Coronary artery (tissue), 2 donors: ENCODE measurements at places on chromosomes 11 and 22.
A peak's percentile ranks its signal among the peaks of the same experiment; 100 is the strongest.

DNA sequence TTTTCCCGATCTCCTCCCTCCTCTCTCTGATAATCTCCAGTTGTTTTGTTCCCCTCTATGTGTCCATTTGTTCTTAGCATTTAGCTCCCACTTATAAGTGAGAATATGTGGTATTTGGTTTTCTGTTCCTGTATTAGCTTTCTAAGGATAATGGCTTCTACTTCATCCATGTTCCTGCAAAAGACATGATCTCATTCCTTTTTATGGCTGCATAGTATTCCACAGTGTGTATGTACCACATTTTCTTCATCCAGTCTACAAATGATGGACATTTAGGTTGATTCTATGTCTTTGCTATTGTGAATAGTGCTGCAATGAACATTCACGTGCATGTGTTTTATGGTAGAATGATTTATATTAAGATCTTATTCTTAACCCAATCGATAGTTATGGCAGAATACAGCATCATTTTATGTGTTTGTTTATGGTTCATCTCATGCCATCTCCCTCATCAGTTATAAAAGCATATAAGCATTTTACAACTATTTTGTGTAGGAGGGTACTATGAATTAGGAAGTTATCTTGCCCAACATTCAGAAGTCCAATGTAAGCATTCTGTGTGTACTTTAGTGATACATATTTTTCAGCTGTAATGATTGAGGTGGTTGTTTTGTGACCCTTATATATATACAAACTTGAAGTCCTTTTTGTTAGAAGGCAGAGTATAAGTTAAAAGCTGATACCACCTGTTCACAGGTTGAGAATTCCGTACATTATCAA is 3.2 kb downstream of the MS4A3 start:
- no peak for DNase-seq

DNA sequence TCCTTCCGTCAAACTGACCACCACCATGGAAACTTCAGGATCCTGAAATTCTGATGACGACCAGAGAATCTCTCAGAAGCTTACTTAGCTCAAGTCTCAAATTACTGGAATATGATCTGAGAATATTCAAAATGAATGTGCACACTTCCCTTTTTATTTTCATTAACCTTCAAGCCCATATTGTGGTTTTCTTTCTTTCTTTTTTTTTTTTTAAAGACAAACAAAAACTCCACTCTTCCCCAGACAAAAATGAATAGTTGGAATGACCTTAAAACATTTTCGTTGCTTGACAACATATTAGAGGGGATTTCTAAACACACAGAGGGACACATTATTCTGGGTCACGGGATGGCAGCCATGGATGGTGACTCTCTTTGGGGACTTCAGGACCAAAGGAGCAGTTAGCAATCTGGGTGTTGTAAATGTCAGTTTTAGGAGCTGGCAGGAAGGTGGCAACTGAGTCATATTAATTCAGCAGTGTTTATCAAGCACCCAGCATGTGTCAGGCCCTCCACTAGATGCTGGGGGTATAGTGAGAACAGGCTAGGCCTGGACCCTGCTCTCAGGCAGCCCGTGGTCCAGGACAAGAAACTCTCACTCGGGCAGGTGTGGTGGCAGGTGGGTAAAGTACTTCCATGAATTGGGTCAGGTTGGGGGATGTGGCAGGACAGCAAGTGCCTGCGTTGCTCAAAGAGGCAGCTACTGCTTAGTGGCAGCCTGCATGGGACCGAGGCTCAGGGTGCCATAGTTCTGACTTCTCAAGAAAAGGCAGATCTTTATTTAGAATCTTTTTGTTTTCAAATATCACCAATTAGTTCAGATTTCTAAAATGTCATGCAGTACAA is 126.1 kb downstream of the HIPK3 start:
- no peak for DNase-seq

DNA sequence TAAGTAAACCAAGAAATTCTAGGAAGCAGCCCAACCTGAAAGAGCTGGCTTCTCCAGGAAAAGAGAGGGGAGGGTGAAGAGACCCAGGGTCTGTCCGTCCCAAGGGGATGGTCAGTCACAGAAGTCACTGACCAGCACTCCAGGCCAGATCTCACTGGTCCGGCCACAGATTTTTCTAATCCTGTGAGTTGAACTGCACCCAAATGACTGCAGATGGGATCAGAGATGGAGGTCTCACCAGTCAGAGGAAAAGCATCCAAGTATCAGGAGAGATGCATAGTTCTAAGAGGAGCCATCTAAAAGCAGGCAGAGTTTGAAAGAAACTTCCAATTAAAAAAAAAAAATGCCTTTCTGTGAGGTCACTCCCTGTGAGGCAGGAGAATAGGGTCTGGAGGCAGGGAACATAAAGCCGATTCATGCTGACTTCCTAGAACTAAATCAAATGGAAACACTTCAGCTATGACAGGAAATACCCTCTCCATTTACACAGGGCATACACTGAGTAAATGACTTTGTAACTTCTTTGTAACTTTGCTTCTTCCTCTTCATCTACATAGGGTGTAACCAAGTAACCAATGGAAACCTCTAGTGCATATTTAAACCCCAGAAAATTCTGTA is 144.5 kb downstream of the CCDC34 start:
- DNase-seq, result no peak

GRCh38 chr22:27580311-27580897 is 221.2 kb downstream of the MN1 start:
- no peak for DNase-seq

- DNase-seq, result peak; percentile 90
Measured at GRCh38 chr11:66222358-66223149, 45.9 kb upstream of the RAB1B start.

GRCh38 chr22:31449506-31449905 is 40.1 kb downstream of the EIF4ENIF1 start:
- DNase-seq, result no peak

- no peak for DNase-seq
Measured at GRCh38 chr11:472816-473215, 22.7 kb downstream of the PTDSS2 start.

- no peak for DNase-seq
Measured at GRCh38 chr22:50620593-50621355, 7.2 kb downstream of the ARSA start.

DNA sequence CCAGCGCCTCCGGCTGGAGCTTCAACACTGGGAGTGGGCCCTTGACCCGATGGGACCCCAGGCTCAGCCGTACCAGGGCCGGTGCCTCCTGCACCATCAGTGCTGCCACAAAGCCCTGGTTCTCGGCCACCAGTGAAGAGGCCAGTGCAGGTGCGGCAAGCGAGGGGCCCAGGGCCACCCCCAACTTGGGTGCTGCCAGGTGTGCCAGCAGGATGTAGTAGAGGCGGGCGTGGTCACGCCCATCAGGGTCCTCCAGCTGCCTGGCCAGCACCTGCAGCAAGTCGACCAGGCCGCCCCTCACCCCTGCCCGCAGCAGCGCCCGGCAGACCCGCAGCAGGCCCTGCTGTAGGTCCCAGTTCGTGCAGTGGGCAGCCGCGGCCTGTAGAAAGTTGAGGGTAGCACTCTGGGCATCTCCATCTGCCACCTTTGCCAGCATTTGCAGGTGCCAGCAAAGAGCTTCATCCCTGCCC is 2.3 kb downstream of the AP5B1 start:
- peak; percentile 64 for DNase-seq

- DNase-seq, result no peak
Measured at GRCh38 chr11:11119917-11120316, 233.1 kb downstream of the CSNK2A3 start.

- DNase-seq, result no peak
Measured at GRCh38 chr11:125346179-125346530, 149.9 kb downstream of the FEZ1 start.

- DNase-seq, result no peak
Measured at GRCh38 chr11:71371674-71372069, 76.5 kb downstream of the DHCR7 start.

DNA sequence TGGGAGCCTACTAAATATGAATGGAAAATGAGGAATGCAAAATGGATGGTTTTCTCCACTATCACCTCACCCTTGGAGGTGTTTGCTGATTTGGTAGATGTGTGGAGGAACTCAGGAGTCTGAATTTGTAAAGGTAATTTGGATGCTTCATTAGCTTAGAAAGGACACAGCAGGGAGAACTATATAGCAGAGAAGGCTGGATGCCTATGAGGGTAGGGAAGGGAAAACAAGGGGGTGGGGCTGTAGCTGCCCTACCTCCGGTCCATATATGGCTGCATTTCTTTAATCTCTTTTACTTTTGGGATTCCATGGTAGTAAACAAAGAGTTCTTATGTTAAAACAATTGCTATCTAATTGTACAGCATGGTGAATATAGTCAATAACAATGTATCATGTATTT is 4.8 kb upstream of the EHF start:
- no peak for DNase-seq

DNA sequence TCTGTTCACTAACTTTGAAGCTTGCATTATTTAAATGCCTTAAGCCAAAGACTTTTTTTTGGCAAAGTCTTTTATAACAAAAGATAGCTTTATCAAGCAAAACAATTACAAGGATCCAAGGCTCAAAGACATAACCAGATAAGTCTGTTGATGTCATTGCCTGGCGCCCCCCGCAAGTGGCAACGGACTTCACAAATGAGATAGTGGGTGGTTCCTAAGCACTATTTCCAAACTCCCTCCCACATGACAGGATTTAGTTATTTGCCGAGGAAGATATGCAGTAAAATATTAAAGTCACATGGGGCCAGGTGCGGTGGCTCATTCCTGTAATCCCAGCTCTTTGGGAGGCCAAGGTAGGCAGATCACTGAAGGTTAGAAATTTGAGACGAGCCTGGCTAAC is 194.2 kb upstream of the DDI1 start:
- DNase-seq, result no peak

- DNase-seq, result no peak
Measured at GRCh38 chr11:125215976-125216375, 51.4 kb downstream of the PKNOX2 start.
